Stimulated activated naive CD8-positive, alpha-beta T cell treated with anti-CD3 and anti-CD28 coated beads, Interleukin-15, amount 100 ng/mL, for 72 hours (primary cell): ENCODE measurements at places on chromosomes 7 and 10.

GRCh38 chr10:98391578-98391991 is 23.4 kb downstream of the PYROXD2 start:
- no peak for DNase-seq

GRCh38 chr10:47261121-47261520 is 38.9 kb upstream of the GDF10 start:
- peak; percentile 60 for DNase-seq

DNA sequence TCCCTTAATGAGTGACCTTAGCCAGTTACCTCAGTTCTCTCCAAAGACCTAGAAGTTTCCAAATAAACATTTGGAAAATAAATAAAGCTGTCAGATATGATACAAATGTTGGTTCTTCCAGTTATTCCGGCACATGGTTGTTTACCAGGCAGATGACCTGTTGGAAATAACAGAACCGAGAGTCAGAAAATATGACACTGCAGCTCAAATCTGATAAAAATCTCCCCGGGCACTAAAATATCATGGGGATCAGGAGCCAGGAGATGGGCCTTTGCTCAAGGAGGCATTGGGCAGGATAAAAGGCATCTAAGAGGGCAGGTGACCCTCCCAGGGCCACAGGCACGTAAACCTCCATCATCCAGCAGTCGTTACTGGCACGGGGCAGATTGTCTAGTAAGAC is 164.0 kb upstream of the LYZL1 start:
- no peak for DNase-seq

GRCh38 chr10:15316145-15316544 is 54.9 kb downstream of the FAM171A1 start:
- no peak for DNase-seq
